ENCODE measurements at places on chromosomes 7 and 10.

- DNase-seq = no peak
- no peak overlapping the region for H3K4me3 ChIP-seq
- no peaks in the 10 kb centered on the region for H3K4me1 ChIP-seq
- H3K27ac ChIP-seq = no peak overlapping the region
Observed at GRCh38 chr7:46725838-46726237, 804.8 kb upstream of the IGFBP3 start.

DNA sequence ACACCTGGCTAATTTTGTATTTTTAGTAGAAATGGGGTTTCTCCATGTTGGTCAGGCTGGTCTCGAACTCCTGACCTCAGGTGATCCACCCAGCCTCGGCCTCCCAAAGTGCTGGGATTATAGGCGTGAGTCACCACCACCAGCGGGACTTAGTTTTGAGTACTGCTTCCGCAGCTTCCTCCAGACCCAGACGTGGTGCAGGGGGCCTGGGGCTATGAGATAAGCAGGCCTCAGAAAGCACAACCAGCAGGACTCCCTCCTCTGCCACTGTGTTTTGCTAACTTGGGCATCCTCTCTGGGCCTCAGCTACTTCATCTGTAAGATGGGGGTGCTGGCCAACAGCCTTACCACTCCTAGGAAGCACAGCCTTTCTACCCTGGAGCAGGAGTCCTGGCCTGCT is 37.8 kb downstream of the GOLGA7B start:
- H3K4me3 ChIP-seq = no peak overlapping the region
- no peaks in the 10 kb centered on the region for H3K27me3 ChIP-seq
- H3K27ac ChIP-seq = no peak overlapping the region
- DNase-seq = no peak

- H3K4me1 ChIP-seq = no peaks in the 10 kb centered on the region
- H3K4me3 ChIP-seq = no peak overlapping the region
- no peaks in the 10 kb centered on the region for H3K36me3 ChIP-seq
- no peak overlapping the region for H3K27ac ChIP-seq
- H3K27me3 ChIP-seq = no peaks in the 10 kb centered on the region
Observed at GRCh38 chr7:12957487-12957886, 270.1 kb downstream of the ARL4A start.

DNA sequence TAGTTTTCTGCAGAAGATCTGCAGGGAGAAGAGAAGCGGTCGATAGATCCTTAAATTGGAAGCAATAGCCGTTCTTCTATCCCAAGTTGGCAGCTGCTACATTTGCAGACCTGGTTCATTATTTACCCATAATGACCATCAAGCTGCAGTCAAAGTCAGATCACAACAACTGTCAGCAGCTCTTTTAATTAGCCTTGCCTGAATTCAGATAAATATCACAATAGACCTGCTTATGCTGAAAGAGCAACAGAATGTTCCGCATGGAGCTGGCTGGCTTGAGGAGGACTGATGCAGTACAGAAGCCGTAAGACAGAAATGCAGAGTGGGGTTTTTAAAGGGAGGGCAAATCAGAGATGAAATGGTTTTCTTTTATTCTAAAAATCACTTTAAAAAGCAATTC is 109.4 kb downstream of the HIBADH start:
- H3K27ac ChIP-seq = no peak overlapping the region
- DNase-seq = no peak
- H3K4me3 ChIP-seq = no peak overlapping the region
- no peaks in the 10 kb centered on the region for H3K36me3 ChIP-seq
- H3K27me3 ChIP-seq = no peaks in the 10 kb centered on the region
- H3K4me1 ChIP-seq = no peaks in the 10 kb centered on the region

DNA sequence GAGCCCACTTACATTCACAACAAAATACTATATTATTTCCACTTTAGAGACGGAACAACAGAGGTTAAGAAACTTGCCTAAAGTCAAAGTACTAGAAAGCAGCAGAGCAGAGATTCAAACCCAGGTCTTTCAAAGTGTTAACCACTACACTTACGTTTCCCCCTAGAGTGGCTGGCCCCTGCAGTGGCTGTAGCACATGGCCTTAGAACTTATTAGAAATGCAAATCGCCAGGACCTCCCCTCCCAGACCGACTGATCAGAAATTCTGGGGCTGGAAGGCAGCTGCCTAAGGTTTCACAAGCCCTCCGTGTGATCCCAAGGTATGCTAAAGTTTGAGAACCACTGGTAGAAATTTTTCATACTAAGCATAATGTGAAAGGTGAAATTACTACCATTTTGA is 8.1 kb downstream of the MPP7 start:
- H3K4me1 ChIP-seq = no peaks in the 10 kb centered on the region
- H3K36me3 ChIP-seq = no peaks in the 10 kb centered on the region
- H3K27me3 ChIP-seq = no peaks in the 10 kb centered on the region

- H3K27ac ChIP-seq = no peak overlapping the region
- no peak for DNase-seq
- H3K27me3 ChIP-seq = no peaks in the 10 kb centered on the region
- no peak overlapping the region for H3K4me3 ChIP-seq
Observed at GRCh38 chr10:4024516-4025245, 239.7 kb upstream of the KLF6 start.

- H3K4me1 ChIP-seq = peaks cover 1% of the 10 kb centered on the region
- H3K4me3 ChIP-seq = no peak overlapping the region
- no peak overlapping the region for H3K27ac ChIP-seq
- no peak for DNase-seq
- H3K36me3 ChIP-seq = no peaks in the 10 kb centered on the region
Observed at GRCh38 chr10:75186310-75186709, 24.3 kb upstream of the VDAC2 start.

DNA sequence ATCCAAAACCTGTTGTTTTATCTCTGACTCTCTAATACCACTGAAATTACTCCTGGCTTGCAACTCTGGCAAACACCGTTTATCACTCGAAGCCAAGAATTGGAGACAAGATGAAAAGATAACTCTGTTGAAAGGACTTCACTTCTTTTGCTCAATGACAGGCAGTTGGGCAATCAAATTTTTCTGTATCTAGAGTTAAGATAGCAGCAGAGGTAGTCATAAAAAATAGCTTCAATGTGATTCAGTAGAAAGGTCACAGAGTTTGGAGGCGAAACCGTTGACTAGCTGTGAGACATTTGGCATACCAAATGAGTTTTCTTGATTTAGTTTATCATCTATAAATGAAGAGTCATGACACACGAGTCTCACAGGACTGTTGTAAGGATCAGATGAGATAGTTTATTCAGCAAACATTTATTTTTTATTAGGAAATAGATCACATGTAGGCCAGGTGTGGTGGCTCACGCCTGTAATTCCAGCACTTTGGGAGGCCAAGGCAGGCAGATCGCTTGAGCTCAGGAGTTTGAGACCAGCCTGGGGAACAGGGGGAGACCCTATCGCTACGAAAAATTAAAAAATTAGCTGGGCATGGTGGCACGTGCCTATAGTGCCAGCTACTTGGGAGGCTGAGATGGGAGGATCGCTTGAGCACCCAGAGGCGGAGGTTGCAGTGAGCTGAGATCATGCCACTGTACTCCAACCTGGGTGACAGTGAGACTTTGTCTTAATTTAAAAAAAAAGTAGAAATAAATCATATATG is 23.6 kb downstream of the AKR1B1 start:
- H3K4me1 ChIP-seq = peaks cover 4% of the 10 kb centered on the region
- no peak overlapping the region for H3K27ac ChIP-seq
- no peak overlapping the region for H3K4me3 ChIP-seq
- no peaks in the 10 kb centered on the region for H3K36me3 ChIP-seq
- DNase-seq = no peak

- no peaks in the 10 kb centered on the region for H3K36me3 ChIP-seq
- no peak overlapping the region for H3K27ac ChIP-seq
- H3K4me3 ChIP-seq = no peak overlapping the region
- no peak for DNase-seq
Observed at GRCh38 chr10:60426425-60426824, 36.8 kb upstream of the ANK3 start.

- no peak overlapping the region for H3K27ac ChIP-seq
- H3K36me3 ChIP-seq = peaks cover 7% of the 10 kb centered on the region
- no peak overlapping the region for H3K4me3 ChIP-seq
- peaks cover 87% of the 10 kb centered on the region for H3K4me1 ChIP-seq
- peak; percentile 85 for DNase-seq
- no peaks in the 10 kb centered on the region for H3K27me3 ChIP-seq
Observed at GRCh38 chr10:79431891-79432831, 13.3 kb downstream of the ZCCHC24 start.

- H3K4me1 ChIP-seq = no peaks in the 10 kb centered on the region
- DNase-seq = no peak
- no peak overlapping the region for H3K4me3 ChIP-seq
- no peaks in the 10 kb centered on the region for H3K27me3 ChIP-seq
- peak overlapping the region; percentile 44 for H3K27ac ChIP-seq
- H3K36me3 ChIP-seq = no peaks in the 10 kb centered on the region
Observed at GRCh38 chr7:143279186-143280098, 5.3 kb upstream of the TMEM139 start.

DNA sequence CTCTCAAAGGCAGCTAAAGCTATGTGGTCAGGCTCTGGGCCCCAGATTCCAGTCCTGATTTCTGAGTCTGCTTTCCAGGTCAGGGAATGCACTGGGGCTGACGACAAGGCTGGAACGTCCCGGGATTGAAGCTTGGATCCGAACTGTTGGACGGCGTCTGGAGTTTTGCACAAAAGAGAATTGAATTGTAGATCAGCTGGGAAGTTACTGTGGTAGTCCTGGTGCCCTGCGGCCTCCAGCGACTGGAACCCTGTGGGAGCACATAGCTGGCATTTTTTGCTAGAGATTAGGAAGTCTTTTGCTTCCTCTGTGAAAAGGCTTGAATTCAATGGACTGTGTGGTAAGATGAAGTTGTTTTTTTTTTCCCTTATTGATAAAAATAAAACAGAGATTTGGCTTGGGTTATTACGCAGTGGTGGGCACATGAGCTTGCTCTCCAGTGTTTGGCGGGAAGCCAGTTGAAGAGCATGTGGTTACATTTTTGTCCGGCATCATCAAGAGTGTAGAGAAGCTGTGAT is at the start of gene HK1:
HK1 (plus strand) TSS at position 51 of the 518 bp plus-strand sequence.
- no peak within 1 kb of the TSS for H3K4me3 ChIP-seq
- H3K4me1 ChIP-seq = no peaks in the 10 kb centered on the region

DNA sequence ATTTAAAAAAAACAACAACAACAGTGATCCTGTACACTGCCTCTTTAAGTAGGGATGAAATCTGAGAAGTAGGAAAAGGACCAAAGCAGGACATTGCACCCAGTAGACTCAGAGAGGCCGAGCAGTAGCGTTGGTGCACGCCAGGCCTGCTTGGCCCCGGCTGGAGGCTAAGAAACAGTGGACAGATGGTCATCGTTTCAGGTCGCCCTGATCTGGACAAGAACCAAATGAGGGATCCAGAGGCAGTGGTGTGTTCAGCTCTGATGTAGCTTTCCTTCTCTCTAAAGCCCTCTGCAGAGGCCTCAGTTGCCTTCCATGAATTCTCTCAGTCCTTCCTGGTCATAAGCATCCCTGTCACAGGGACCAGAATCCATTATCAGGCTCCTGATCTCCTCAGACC is 142.2 kb upstream of the CDCA7L start:
- peaks cover 6% of the 10 kb centered on the region for H3K4me1 ChIP-seq
- DNase-seq = no peak
- H3K36me3 ChIP-seq = no peaks in the 10 kb centered on the region
- no peaks in the 10 kb centered on the region for H3K27me3 ChIP-seq
- no peak overlapping the region for H3K4me3 ChIP-seq

DNA sequence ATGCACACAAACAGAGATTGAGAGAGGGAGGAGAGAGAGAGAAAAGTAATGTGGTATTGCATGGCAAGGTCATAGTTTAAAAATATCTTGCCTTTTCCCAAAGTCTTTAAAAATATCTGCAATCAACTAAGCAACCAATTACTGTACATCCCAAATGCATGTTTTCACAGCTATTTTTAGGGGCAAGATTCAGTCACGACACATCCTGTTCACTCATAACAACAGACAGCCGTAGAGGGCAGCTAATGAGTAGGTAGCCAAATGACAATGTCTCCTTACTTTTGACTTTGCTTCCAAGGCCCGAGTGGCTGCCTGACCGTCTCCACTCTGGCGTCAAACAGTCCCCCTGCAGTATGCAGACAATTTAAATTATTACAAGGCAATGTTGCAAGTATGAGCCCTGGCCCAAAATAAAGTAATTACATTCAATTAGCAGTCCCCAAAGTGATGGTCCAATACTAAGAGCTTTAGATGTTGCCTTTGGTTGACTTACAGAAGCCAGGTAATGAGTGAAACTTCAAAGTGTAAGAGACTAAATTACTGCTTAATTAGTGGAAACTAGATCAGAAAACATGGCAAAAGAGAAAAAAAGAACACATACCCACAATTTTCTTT is 162.9 kb downstream of the MBL2 start:
- no peaks in the 10 kb centered on the region for H3K4me1 ChIP-seq
- H3K27ac ChIP-seq = no peak overlapping the region
- H3K36me3 ChIP-seq = no peaks in the 10 kb centered on the region
- DNase-seq = no peak
- no peak overlapping the region for H3K4me3 ChIP-seq
- no peaks in the 10 kb centered on the region for H3K27me3 ChIP-seq

DNA sequence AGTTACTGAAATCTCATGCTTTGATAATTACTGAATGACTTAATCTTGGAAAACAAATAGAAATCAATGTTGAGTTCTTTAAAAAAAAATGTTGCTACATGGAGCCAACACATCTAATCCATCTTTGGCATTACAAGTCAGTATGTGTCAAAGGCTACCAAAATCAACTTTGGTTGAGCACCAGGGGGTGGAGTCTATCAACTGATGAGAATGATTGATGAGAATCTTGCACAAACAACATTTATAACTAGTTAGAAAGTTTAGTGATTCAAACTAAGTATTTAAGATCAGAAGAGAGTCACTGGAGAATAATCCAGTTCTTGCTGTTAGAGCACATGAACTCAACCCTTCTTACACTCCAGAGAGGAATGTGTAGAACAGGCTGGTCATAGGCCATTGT is 70.5 kb upstream of the LRRC17 start:
- H3K27me3 ChIP-seq = no peaks in the 10 kb centered on the region
- H3K4me1 ChIP-seq = no peaks in the 10 kb centered on the region
- H3K27ac ChIP-seq = no peak overlapping the region
- no peak for DNase-seq

DNA sequence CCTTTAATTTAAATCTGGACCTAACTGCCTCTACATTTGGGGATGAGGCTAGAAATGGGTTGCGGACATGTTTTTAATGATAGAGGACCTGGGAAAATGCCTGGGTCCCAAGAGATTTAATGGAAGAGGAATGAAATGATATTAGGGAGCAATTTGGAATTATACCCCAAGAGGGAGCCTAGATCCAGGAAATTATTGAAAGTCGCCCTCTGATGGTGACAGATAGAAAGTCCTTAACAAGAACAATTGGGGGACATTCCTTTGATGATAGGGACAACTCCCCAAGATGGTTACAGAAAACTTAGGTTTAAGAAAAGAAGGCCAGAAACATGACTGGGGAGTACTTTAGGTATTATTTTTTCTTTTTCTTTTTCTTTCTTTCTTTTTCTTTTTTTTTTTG is 9.5 kb upstream of the TSGA13 start:
- H3K4me1 ChIP-seq = no peaks in the 10 kb centered on the region
- no peaks in the 10 kb centered on the region for H3K36me3 ChIP-seq
- H3K4me3 ChIP-seq = no peak overlapping the region

DNA sequence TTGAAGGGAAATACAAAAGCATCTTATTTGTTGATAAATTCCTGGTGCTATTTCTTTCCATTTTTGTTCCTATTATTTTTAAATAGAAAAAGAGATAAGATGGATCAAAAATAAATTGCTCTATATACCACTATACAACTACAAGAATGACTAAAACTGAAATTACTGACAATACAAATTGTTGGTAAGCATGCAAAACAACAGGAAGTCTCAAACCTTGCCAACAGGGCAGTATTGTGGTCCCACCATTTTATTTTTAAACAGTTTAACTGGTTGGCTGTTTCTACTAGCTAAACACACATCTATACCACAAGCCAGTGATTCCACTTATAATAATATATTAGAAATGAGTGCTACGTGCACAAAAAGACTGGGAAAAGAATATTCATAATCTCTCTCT is 213.0 kb downstream of the JAZF1 start:
- no peaks in the 10 kb centered on the region for H3K27me3 ChIP-seq
- DNase-seq = no peak
- H3K4me3 ChIP-seq = no peak overlapping the region
